ENCODE measurements at places on chromosomes 3 and 15.

GRCh38 chr15:57251941-57252340 is 124.4 kb upstream of the CGNL1 start:
- DNase-seq, result peak; percentile 19

DNA sequence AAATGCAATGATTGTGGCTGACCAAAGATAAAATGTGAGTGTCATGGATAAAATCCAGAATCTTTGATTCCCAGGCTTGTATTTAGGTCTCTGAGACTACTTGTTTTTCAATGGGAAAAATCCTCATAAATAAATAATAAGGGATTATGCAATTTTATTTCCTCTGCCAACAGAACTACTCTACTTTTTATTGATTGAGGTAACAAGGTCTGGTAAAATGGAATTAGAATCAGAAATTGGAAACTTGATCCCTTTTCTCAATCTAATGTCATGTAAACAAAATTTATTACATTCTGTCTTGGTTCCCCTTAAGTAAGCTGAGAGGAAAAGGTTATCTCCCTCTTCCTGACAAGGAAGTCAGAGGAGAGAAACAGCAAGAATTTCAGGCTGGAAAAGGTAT is 48.3 kb upstream of the CCDC50 start:
- DNase-seq, result no peak

DNA sequence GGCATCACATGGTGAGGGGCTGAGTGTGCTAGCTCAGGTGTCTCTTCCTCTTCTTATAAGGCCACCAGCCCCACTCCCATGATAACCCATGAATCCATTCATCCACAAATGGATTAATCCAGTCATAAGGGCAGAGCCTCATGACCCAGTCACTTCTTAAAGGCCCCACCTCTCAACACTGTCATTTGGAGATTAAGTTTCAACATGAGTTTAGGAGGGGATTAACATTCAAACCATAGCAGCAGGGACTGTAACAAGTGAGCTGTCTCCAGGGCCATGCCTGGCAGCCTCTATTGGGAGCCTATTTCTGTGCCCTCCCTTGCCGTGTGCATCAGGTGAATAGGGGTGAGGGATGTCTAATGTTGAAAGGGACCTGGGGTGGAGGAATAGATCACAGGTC is 77.5 kb downstream of the CHRD start:
- DNase-seq, result no peak

- DNase-seq, result no peak
Measured at GRCh38 chr3:175434561-175434960, 575.4 kb downstream of the NAALADL2 start.

DNA sequence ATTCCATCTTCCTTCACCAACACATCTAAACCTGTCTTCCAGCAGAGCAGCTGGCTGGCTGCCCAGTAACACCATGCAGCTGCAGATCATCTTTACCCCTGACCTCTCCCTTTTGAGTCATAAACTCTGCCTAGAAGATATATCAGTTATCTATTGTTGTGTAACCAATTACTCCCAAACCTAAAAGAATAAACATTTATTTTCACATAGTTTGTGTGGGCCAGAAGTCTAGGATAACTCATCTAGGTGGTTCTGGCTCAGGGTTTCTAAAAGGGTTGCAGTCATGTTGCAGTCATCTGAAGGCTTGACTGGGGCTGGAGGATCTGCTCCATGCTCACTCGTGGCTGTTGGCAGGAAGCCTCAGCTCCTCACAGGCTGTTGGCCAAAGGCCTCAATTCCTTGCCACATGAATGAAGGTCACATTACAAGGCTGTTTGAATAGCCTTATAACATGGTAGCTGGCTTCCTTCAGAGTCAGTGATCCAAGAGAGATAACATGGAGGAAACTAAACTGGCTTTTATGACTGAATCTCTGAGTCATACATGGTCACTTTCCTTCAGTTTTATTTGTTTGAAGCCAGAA is 92.8 kb downstream of the GOLIM4 start:
- DNase-seq, result no peak

DNA sequence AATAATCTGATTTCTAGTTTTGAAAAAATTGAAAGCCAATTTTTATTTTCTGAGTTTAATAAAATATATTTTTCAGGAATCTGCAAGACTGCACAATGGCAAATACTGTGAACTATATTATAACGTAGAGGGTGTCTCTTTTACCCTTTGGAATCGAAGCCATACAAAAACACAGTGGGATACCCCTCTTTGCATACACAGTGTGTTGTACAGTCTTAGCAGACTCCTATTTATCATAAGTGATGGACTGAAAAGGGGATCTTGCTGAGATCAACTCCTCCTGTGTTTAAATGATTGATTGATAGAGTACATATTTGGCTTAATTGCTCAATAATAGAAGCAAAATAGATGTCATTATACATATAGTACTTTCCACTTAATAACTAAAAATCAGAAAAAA is 981.2 kb downstream of the NSUN3 start:
- DNase-seq, result no peak

DNA sequence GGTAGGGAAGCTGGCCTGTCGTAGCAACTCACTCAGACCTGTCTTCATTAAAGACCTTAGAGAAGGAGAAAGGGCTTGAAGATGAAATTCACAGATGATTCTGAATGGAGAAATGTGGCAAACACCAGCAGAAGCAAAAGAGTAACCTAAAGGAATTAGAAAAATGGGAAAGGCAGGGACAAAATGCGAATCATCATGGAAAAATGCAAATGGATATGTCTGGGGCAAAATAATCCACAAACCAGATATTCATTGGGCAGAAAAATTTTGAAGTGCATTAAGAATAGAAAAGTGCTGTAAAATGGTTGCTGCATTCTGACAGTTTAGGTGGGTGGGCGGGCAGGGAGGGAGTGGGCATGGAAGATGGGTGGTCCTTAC is 156.9 kb upstream of the RASGRP1 start:
- DNase-seq, result no peak

DNA sequence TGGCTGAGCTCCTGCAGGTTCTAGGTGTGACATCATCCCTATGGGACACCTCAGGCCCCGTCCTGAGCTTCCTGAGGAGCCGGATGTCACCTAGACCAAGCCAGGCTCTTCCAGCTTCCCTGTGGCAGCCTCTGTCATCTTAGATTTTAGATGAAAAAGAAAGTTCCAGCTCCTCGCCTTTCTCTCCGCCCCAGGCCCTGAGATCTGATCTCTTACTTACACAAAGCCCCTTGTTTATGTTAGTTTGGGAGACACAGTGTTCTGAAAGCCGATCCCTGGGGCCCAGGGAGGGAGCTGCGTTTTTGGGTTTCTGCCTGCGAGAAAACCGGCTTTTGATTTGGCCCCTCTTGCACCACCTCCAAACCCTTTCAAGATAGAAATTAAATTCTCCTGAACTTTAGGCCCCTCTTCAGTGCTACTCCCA is 40.2 kb upstream of the FAM107A start:
- DNase-seq, result peak; percentile 29

DNA sequence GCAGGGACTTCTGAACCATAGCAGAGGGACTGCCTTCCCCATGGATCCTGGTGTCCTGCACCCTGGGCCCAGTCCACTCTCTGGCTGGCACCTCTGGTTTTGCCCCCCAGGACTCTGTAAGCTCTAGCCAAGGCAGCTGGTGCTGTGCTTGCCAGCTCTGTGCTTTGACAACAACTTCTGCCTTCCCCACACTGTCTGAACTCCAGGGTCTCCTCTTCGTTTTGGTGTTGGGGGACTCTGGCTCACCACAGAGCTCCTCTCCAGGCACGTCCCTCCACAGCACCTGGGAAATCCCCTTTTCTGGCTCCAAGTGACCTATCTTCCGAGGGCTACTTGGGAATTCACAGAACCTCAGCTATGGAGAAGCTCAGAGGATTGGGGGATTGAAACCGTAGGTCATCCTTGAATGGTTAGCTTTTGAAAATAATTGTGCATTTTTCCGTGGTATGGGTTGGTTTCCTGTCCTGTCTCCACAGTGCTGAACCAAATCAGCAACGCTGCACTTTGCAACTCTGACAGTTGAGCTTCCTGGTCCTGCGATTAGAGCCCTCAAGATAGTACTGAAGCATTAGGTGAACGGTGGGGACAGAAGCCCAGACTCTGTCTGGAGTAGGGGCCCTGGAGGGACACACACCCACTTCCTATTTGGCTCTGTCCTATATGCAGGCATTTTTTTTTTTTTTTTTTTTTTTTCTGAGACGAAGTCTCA is 152.4 kb downstream of the APBA2 start:
- no peak for DNase-seq

DNA sequence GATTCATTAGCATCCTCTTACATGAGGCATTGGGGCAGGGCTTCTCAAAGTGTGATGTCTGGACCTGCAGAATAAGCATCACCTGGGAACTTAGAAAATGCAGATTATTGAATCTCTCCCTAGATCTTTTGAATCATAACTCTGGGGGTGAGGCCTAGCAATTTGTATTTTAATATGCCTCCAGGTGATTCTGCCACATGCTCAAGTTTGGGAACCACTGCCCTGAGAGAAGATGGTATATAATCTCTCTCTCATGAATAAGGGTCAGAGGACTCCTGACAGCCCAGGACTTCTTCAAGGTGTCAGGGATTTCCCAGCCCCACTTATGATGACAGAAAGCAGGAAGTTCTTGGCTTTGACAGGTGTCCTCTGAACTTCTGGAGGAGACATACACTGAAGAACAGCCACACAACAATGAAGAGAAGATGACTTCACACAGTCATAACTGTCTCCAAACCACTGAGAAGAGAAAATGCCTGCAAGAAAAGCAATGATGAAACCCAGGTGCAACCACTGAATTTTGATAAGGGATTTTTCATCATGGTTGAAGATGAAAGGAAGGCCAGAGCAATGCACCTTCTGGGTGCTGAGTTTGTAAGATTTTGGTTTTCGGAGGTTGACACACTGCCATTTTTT is 211.9 kb upstream of the MRPL3 start:
- no peak for DNase-seq

DNA sequence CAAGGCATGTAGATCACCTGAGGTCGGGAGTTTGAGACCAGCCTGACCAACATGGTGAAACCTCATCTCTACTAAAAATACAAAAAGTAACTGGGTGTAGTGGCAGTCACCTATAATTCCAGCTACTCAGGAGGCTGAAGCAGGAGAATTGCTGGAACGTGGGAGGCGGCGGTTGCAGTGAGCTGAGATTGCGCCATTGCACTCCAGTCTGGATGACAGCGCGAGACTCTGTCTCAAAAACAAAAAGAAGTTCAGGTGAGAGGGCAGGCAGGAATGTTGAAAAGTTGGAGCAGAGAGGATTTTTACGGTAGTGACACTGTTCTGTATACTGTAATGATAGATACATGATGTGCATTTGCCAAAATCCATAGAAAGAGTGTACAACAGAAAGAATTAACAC is 31.7 kb downstream of the GXYLT2 start:
- no peak for DNase-seq

- DNase-seq, result no peak
Measured at GRCh38 chr3:157285141-157285540, 125.2 kb upstream of the CCNL1 start.

GRCh38 chr15:41996376-41996775 is 24.0 kb upstream of the EHD4 start:
- no peak for DNase-seq
